ENCODE measurements at places on chromosomes 2 and 18.

DNA sequence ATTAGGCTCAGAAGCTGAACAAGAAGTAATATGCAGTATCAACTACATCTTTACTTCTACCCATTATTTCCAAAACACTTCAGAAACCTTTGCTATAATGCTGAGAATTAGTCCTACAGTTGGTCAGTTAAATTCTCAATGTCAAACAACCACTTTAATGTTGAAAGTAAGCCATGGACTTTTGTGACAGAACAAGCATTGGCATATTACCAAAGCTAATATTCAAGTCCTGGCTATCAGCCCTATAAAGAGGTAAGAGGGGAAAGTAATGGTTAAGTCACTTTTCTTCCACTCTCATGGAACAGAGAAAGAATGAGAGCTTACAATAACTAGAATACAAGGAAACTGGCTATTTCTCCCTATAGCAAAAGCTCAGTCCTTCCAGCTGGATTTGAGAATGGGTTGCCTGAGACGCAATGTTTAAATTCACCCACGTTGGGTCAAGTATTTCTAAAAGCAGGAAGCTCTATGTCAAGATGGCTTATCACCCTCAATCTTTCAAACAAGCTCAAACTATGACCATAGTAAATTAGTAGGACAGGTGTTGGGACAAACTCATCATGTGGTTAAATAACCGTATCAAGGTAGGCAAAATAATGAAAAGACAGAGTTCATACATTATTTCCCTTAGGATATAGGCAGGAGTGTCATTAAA, 31.4 kb upstream of the MFSD6 start:
- no peak for DNase-seq

DNA sequence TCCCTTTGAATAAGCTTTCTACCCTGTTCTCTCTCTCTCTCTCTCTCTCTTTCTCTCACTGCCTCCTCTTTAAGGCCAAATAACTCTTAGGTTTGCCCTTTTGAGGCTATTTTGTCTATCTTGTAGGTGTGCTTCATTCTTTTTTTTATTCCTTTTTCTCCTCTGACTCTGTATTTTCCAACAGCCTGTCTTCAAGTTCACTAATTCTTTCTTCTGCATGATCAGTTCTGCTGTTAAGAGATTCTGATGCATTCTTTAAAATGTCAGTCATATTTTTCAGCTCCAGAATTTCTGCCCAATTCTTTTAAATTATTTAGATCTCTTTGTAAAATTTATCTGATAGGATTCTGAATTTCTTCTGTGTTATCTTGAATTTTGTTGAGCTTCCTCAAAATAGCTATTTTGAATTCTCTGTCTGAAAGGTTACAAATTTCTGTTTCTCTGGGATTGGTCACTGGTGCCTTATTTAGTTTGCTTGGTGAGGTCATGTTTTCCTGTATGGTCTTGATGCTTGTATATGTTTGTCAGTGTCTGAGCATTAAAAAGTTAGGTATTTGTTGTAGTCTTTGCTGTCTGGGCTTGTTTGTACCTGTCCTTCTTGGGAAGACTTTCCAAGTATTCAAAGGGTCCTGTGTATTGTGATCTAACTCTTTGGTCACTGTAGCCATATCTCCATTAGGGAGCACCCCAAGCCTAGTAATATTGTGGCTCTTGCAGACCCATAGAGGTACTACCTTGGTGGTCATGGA, 35.4 kb upstream of the DYNC1I2 start:
- no peak for DNase-seq

- no peak for DNase-seq
Observed at GRCh38 chr2:120637847-120638246, 97.8 kb upstream of the GLI2 start.

GRCh38 chr2:70523996-70524965, 29.3 kb downstream of the TGFA start:
- DNase-seq, result no peak

- DNase-seq, result no peak
Observed at GRCh38 chr2:25867396-25868003, 10.8 kb downstream of the ASXL2 start.

DNA sequence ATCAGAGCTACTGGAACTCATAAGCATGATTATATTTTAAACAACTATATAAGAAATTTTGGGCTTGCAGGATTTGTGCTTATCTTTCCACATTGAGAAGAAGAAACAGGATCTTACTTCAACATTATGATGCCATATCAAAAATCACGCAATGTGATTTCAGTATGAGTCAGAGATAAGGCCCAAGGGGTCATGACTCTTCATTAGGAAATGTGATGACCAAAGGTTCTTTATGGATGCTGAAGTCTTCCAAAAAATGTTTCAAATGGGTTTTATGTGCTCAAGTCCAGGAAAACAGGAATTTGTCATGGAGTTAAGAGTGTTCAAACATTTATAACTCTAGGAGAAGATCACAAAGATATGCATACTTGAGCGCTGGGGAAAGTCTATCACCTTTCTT, 7.8 kb upstream of the SERPINB2 start:
- no peak for DNase-seq

DNA sequence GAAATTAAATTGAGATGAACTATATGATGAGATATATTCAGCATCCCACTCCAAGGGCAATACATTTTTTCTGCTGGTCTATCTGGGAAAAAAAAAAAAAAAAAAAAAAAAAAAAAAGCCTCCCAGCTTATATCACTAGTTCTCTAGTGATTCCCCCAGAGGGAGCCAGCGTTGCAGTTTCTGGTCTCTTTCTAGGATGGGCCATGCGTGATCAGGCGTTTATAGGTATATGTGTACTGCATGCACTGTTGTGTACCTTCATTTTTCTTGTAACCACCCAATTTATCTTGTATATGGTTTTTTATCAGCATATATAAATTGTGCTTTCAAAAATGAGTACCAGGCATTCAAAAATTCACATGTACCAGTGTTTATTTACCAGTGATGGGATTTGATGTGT, 35.1 kb downstream of the DCDC2C start:
- DNase-seq, result no peak

GRCh38 chr2:10926191-10926820, 14.6 kb downstream of the KCNF1 start:
- DNase-seq, result no peak

DNA sequence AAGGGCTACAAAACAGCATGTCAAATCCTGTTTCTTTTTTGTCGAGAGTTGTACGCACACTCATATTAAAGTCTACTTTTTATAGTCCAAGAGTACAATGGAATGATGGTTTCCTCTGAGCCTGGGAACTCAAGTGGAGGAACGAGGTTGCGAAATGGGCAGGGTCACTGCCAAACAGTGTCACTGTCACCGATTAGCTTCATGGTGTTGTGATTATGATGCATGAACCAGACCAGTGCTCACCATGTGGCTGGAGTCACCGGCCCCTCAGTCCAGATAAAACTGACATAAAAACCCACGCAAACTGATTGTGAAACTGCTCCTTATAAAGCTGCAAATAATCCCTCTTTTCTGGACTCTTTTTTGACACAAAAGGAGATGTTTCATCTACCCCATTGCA, 122.0 kb downstream of the COPS8 start:
- DNase-seq, result no peak

GRCh38 chr2:136319237-136319636, 201.3 kb upstream of the CXCR4 start:
- DNase-seq, result no peak

DNA sequence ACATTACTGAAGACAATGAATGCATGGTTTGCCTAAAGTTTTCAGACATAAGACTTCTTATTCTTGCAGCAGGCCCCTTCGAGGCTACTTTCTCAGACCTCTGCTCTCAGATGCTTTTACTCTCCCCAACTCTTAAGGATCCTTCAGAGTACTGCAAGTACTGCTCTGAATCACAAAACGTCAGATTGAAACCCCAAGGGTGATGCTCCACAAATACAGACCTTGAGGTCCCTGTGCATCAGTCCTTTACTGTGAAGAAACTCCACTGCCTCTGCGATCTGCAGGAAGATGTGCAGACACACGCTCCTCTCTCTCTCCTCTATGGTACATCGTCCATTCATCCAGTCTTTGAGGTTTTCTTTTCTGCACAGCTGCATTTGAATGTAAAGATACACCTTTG, 52.8 kb downstream of the EIF2AK3 start:
- DNase-seq, result no peak

DNA sequence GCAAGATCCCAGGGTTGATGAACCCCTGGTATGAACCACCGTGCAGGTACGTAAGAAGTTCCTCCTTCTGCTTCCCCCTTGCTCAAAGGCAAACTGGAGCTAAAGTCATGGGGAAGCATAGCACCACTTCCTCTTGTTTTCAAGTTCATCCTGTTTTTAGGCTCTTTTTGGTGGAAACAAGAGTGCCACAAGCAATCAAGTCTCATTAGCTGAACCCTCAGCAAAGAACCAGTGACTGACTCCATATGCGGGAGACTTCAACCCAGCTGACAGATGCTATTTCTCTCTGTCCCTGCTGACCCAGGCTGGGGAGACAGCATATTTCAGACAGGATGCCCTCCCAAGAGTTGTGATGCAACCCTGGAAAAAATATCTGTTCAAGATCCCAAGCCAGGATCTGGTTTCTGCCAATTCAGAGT, 47.7 kb downstream of the BCL2 start:
- DNase-seq, result no peak

- DNase-seq, result no peak
Observed at GRCh38 chr2:216838151-216838550, 21.7 kb downstream of the TNP1 start.

DNA sequence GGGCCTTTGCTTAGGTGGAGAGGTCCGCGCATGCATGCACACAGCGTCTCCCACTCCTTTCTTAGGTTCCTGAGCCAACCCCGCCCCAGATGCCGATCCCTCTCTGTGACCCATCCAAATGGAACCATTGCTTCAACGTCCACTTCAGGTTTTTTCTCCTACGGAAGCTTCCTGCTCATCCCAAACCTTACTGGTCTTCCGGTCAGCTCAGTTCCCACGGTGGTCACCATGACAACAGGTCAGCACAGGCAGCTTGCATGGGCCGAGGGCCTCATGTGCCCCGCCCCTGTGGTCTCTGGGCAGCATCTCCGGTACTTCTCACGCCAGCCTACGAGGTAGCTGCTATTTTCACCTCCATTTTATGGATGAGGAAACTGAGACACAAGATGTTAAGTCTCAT, 163.7 kb downstream of the SOCS6 start:
- DNase-seq, result no peak

GRCh38 chr2:27707462-27708256, 44.0 kb downstream of the SLC4A1AP start:
- DNase-seq, result no peak

DNA sequence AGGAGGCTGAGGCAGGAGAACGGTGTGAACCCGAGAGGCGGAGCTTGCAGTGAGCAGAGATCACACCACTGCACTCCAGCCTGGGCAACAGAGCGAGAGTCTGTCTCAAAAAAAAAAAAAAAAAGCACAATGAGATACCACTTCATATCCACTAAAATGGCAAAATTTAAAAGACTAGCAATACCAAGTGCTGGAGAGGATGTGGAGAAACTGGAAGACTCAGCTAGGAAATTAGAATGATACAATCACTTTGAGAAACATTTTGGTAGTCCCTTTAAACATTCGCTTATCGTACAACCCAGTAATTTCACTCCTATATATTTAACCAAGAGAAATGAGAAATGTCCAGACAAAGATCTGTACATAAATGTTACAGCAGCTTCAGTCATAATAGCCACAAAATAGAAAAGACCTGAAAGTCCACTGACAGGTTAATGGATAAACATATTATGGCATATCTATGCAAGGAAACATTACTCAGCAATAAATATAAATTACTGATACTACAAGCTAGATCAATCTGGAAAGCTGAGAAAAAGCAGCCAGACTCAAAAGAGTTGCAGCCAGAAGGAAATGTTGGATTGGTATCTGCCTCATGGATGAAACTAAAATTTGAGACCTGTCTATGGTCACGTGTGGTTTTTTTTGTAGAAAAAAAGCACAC, 40.0 kb downstream of the WDSUB1 start:
- DNase-seq, result no peak

- DNase-seq, result no peak
Observed at GRCh38 chr2:235552671-235553070, 58.8 kb downstream of the AGAP1 start.

GRCh38 chr2:209495855-209496585, 72.2 kb downstream of the MAP2 start:
- DNase-seq, result no peak

DNA sequence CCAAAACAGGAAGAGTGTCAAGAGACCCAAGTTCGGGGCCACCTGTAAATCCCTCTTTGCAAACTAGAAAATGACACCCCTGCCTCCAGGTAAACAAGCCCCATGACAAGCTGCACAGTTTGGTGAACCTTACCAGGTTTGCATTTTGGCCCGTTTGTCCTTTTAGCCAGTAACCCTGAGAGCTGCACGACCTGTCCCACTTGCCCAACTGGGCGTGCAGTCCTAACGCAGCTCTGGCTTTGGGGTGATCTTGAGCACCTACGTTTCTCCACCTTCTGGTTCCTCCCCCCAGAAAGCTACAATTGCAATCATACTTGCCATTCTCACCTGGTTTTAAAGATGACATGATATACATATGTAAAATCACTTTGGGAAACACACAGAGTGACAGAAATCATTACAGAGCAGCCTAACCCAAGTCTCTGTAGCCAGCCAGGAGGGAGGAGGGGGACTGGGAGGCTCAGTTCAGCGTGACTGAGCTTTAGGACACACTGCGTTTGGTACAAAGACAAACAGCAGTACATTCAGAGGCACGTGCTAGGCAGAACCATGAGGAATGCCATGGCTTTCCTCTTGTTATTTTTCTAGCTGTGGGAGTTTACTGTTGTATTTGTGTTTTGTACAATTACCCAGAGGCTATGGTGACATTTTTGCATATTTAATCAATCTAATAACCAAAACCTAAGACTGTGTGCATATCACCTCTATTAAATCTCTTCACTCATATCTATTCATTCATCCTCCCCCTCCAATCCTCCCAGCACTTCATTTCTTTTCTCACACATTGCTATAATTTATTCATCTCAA, 304.0 kb downstream of the IRS1 start:
- no peak for DNase-seq

DNA sequence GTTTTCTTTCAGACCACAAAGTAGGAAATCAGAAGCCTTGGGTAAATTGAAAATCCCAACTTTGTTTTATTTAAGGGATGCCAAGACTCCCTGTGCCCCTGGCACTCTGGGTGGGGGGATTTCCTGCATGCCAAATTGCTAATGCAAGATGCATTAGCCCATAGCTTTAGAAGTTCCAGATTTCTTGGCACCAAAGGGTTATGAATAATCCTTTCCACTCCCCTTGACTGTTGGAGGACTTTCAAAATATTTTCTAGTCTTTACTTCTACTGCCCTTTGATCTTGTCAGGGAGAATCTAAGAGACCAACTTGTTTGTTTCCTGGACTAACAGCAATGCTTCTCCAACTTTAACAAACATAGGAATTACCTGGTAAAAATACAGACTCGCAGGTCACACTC, 81.8 kb upstream of the TGIF1 start:
- DNase-seq, result no peak

- no peak for DNase-seq
Observed at GRCh38 chr2:24816404-24816803, 23.2 kb downstream of the CENPO start.

- DNase-seq, result no peak
Observed at GRCh38 chr2:226687641-226688253, 111.9 kb downstream of the IRS1 start.

Data from activated CD8-positive, alpha-beta memory T cell treated with anti-CD3 and anti-CD28 coated beads for 48 hours (primary cell).